Effector memory CD4-positive, alpha-beta T cell (primary cell): ENCODE measurements at places on chromosomes 12 and 14.

- no peak for DNase-seq
These were observed 967.9 kb downstream of the FSCB start for GRCh38 chr14:43539210-43539609.

GRCh38 chr14:74531467-74531866 lies 37.9 kb downstream of the ISCA2 start:
- no peak for DNase-seq

- no peak for DNase-seq
These were observed 40.5 kb downstream of the RESF1 start for GRCh38 chr12:31999692-32000091.

GRCh38 chr12:77795699-77796098 lies 35.0 kb upstream of the NAV3 start:
- DNase-seq, result no peak

DNA sequence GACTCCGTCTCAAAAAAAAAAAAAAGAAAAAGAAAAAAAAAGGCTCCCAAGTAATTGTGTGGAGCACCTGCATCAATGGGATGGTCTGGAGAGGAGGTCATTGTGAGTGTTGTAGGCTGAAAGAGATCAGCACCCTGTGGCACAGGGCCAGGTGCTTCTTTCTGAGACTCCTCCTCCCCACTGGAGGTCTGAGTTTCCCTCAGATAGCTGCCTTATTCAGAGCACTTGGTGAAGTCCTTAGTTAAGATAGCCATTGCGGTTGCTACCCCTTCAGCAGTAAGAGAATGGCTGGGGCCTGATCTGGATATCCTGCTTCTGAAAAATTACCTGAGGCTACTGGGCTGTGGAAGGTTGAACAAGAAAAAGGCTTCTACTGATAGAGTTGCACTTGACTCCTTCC lies 69.8 kb downstream of the ANO6 start:
- DNase-seq, result no peak

DNA sequence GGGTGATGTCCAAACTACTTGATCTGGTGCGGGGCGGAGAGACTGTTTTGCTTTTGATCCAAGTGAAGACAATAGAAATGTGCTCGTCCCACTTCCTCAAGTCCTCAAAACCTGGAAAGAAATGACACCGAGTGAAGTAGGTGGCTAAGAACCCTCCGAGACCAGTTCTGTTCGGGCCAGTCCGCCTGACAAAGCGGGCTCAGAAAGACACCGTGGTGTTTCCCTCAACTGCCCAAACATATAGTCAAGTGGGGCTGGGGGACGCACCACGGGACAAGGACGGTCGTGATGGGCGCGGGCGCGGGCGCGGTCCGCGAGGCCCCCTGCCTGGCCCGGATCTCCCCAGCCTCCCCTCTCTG lies 1.6 kb downstream of the PHLDA1 start:
- DNase-seq, result peak; percentile 11

GRCh38 chr14:96058576-96059200 lies 19.5 kb downstream of the C14orf132 start:
- DNase-seq, result no peak

GRCh38 chr14:72745991-72746980 lies 147.6 kb downstream of the DPF3 start:
- DNase-seq, result no peak

DNA sequence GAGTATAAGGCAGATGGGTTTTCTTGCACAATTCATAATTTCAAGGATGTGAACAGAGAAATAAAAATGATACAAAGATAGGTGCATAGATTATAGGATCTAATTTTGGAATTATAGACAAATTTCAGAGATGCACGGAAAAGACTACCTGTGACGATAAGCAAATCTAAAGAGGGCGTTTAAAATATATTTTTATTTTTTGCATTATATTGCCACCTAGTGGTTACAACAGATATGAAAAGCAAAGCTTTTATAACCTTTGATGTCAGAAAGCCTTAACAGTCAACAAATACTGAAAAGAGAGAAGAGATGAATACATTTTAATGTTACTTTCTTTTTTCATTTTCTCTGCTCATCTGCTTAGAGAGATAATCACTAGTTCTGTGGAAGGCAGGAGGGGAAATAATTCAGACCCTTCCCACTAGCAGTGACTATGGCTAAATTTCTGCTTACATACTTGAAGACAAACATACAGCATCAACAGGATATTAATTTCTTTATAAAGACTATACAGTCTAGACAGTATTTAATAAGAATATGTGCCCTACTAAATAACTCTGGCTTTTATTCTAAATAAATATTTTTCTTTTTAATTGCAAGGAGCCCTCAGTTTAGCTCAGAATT lies 46.3 kb downstream of the NTS start:
- no peak for DNase-seq

DNA sequence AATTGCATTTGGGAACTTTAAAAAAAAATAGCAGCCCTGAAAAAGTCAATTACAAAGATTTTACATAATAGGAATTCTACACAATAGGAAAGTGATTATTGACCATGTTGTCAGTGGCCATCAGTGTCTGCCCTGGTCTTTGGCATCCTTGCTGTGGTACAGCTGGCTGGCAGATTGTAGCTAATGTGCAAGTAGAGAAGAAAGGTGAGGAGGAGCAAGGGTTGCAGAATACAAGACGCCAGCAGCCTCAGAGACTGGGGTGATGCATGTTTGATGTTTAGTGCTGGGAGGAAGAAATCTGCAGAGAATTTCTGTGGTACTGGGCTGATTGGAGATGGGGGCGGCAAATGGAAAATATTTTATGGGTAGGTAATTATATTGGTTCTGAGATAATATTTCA lies 322.9 kb downstream of the TMEM117 start:
- DNase-seq, result no peak

DNA sequence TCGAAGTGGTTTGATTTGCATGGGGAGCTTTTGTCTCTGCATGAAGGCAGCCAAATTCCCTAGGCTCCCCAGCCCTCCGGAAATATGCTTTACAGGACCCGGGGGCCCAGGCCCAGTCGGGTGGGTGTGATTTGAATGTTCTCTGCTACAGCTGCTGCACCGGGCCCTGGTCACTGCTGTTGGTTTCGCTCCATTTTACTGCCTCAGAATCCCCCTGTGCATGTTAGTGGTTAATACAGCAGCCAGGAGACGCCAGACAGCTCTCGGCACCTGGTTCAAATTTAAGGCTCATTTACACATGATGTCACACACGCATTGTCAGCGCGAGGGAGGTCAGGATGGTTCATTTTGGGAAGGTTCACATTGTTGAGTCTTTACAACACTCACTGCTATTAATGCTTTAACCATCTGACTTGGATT lies 99.6 kb downstream of the SLC38A6 start:
- DNase-seq, result no peak

DNA sequence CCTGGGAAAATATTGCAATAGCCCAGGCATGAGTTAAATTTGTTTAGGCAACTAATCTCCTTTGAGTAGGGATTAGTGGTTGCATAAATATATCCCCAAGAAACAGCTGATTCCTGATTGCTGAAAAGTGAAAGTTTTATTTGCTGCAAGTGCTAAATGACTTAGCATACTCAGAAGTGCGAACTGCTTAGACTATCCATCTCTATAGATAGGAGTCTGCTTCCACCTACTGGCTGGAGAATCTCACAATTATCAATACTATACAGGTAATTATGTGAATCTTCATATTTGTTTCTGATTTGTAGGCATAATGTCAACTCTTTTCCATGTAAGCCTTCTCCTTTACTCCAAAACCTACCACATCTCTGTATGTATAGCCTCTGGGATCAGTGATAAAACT lies 12.0 kb upstream of the SLCO1B3 start:
- no peak for DNase-seq

DNA sequence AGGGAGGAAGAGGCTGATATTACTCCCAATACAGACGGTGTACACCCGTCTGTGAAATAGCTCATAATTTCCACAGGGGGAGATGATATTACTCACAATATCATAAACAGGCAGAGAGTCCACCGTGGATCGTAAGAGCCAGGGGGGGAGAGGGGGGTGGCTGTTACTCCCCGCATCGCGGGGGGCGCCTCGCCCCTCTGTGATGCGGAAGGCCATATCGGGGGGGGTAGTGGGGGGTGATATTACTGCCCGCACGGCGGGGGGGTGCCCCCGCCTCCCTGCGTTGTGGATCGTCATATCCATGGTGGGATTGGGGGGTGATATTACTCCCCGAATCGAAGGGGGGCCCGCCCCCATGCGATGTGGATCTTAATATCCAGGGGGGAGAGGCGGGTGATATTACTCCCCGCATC lies 91.9 kb downstream of the FRMD6 start:
- no peak for DNase-seq

GRCh38 chr12:6459004-6459337 lies 7.1 kb downstream of the TAPBPL start:
- no peak for DNase-seq

GRCh38 chr12:94994312-94994711 lies 9.2 kb downstream of the NDUFA12 start:
- DNase-seq, result no peak

DNA sequence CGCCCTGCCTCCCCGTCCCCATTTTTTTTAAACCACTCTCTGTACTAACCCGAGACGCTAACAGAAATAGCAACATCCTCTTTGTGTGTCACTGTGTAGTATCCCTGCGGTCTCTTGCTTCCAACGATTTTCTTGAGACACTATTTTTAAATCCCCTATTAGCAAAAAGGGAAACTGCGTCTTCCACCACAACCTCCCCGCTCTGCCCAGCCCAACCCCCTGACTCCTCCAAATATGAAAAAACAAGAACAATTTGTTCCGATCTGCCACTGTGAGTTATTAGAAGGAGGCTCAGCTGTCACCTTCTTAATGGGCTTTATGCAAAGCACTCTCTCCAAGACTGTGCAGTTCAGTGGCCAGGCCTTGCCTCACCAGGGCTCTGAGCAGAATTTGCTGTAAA lies 76.3 kb downstream of the MAP1LC3B2 start:
- no peak for DNase-seq

DNA sequence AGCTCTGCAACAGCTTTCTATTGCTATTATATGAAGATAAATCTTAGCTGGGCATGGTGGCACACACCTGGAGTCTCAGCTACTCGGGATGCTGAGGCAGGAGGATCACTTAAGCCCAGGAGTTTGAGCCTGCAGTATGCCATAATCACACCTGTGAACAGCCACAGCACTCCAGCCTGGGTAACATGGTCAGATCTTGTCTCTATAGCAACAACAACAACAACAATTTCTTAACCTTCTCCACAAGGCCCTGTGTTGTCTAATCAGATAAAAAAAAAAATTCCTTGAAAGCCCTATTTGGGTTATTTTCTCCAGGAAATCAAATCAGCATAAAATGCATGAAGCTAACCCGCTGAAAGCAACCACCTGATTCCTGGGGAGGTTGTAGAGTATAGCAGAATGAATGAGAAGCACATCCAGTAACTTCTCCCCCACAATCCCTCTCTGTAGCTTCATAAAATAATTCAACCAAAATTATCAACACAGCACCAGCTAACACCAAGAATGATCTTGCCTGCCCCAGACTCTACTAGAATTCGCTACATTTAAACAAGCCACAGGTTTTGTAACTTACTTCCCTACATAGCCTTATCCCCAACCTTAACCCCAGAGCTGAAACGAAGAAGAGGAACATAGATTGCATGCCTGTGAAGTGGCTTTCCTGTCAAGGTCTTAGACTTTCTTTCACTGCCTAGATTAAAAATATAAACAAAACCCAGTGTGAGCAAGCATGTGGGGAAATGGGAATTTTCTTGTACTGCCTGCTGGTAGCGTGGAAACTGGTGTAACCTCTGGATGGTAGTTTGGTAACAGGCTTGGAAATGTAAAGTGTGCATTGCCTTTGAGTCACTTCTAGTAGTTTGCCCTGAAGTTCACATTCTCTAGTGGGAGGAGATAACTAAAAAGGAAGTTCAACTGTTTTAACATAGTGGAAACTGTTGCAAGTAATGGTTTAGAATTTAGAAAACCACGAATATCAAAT lies 6.0 kb upstream of the STK38L start:
- no peak for DNase-seq

DNA sequence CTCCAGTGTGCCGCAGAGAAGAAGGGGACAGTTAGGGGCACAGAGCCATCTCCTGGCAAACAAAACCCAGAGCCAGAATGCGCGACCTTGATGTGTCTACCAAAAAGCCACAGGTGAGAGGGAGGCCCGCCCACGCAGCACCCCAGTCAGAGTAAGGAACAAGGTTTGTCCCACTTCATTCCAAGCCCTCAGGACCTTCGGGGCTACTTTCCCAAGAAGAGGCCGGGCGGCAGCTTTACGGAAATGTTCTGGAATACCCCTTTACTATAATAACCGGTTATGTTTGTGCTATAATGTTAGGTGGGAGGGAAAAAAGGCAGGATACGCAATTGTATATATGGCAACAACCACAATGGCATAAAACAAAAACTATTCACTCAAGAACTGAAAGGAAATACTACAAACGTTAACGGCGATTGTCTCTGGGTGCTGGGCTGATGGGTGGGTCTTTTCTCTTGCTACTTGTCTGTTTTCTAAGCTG lies 12.3 kb downstream of the CCDC88C start:
- DNase-seq, result peak; percentile 48

DNA sequence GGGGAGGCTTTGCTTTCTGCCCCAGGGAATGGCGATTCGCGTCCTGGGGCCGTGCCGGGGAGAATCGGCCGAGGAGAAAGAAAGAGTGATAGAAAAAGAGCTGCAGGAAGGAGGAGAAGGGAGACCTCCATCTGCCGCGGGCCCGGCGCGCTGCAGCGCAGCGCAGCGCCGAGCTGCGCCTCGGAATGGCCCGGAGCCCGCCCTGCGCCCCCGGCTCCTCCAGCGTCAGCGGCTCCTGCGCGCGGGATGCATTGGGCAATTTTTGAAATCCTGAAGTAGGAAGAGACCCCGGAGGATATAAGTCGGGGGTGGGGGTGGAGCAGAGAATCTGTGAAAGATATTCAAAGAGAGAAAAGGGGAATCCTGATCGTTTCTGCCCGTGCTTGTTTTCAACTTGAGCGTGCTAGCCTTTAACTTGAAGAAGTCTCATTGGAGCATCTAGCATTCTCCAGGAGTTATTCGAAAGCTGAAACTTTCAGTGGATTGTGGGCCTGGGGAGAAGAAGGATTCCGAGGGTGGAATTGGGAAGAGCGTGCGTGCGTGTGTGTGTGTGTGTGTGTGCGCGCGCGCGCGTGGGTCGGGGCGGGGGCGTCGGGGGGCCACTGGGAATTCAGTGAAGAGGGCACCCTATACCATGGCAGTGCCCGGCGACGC lies 441 bp downstream of the PDE3A start:
- DNase-seq, result no peak

- DNase-seq, result no peak
These were observed 147.1 kb upstream of the NRXN3 start for GRCh38 chr14:78023112-78023511.

- no peak for DNase-seq
These were observed 11.6 kb downstream of the LPCAT3 start for GRCh38 chr12:7006639-7007038.

- no peak for DNase-seq
These were observed 35.0 kb downstream of the SLC17A8 start for GRCh38 chr12:100391856-100392255.

GRCh38 chr14:23929822-23930294 lies 23.7 kb upstream of the DHRS4 start:
- DNase-seq, result peak; percentile 57
